Psoas muscle (tissue), 8 donors: ENCODE measurements at places on chromosomes 6 and 20. TPM values are rescaled to one million over a fixed set of nuclear protein-coding genes. Genes with fewer than 3 reads are reported as not detected.
A peak's percentile ranks its signal among the peaks of the same experiment; 100 is the strongest.

- no peak for DNase-seq
- H3K4me1 ChIP-seq, result no peaks in the 10 kb centered on the region
- no peaks in the 10 kb centered on the region for H3K27me3 ChIP-seq
- no peaks in the 10 kb centered on the region for H3K36me3 ChIP-seq
Observed at GRCh38 chr6:95847061-95847460, 168.7 kb upstream of the FUT9 start.

DNA sequence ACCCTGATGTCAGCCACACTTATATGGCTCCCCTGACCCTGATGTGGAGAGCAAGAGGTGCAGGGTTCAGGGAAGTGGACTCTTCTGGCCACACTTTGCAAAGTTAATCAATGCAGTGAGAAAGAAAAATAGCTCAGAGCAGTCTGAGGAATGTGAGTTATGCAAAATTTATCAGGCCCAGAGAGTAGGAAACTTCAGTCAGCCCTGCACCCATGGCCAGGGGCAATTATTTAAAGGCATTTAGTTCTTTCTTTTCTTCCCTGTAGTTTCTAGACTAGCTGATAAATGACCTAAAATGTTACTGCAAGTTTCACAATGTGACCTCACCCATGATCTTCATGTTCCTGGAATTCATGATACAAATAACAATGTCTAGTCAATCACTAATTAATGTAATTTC, 143.7 kb upstream of the GGTLC1 start:
- no peak overlapping the region for H3K4me3 ChIP-seq
- no peak for DNase-seq
- H3K27me3 ChIP-seq, result no peaks in the 10 kb centered on the region
- no peak overlapping the region for H3K27ac ChIP-seq
- H3K36me3 ChIP-seq, result no peaks in the 10 kb centered on the region
- H3K4me1 ChIP-seq, result no peaks in the 10 kb centered on the region

DNA sequence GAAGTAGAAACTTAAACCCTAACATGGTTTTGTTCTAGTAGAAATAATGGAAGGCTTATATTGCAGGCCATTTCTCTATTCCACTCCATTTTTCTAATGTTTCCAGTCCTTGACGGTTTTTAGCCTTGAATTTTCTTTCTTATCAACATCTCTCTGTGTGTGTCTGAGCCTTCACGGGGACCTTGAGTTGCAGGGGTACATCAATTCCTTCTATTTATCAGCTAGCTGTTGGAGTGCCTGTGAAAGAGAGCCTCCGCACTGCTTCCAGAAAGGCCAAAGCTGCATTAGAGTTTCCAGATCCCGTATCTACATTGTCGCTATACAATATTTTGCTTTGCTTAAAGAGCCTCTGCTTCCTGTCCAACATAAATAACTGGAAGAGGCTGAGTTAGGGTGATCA, 5.4 kb upstream of the HSF2 start:
- no peaks in the 10 kb centered on the region for H3K36me3 ChIP-seq
- no peak overlapping the region for H3K4me3 ChIP-seq
- no peak for DNase-seq
- H3K4me1 ChIP-seq, result peaks cover 6% of the 10 kb centered on the region

DNA sequence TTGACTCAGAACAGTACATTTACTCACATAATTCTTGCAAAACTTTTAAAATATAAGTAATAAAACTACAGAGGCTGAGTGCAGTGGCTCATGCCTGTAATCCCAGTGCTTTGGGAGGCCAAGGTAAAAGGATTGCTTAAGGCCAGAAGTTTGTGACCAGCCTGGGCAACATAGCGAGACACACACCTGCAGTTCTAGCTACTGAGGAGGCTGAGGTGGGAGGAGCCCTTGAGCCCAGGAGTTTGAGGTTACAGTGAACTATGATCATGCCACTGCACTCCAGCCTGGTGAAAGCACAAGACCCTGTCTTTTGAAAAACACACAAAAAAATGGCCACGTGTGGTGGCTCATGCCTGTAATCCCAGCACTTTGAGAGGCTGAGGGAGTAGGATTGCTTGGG, 21.8 kb upstream of the MYO6 start:
- no peaks in the 10 kb centered on the region for H3K36me3 ChIP-seq
- no peak overlapping the region for H3K4me3 ChIP-seq
- H3K27ac ChIP-seq, result no peak overlapping the region
- H3K4me1 ChIP-seq, result no peaks in the 10 kb centered on the region
- H3K27me3 ChIP-seq, result no peaks in the 10 kb centered on the region

- no peaks in the 10 kb centered on the region for H3K27me3 ChIP-seq
- no peak overlapping the region for H3K4me3 ChIP-seq
- H3K27ac ChIP-seq, result no peak overlapping the region
- no peak for DNase-seq
- no peaks in the 10 kb centered on the region for H3K36me3 ChIP-seq
Observed at GRCh38 chr6:20389066-20389465, 12.6 kb upstream of the E2F3 start.

GRCh38 chr20:38685853-38686473, 38.3 kb upstream of the SLC32A1 start:
- no peaks in the 10 kb centered on the region for H3K36me3 ChIP-seq
- no peak for DNase-seq
- H3K27me3 ChIP-seq, result peaks cover 16% of the 10 kb centered on the region
- no peak overlapping the region for H3K4me3 ChIP-seq

GRCh38 chr20:19769507-19769906, 11.4 kb downstream of the RIN2 start:
- H3K36me3 ChIP-seq, result no peaks in the 10 kb centered on the region
- no peak overlapping the region for H3K4me3 ChIP-seq
- DNase-seq, result no peak
- peaks cover 35% of the 10 kb centered on the region for H3K4me1 ChIP-seq

GRCh38 chr6:12962987-12963386, 246.4 kb downstream of the PHACTR1 start:
- DNase-seq, result no peak
- H3K27me3 ChIP-seq, result peaks cover 8% of the 10 kb centered on the region
- no peaks in the 10 kb centered on the region for H3K4me1 ChIP-seq
- no peak overlapping the region for H3K27ac ChIP-seq
- H3K36me3 ChIP-seq, result no peaks in the 10 kb centered on the region
- H3K4me3 ChIP-seq, result no peak overlapping the region

DNA sequence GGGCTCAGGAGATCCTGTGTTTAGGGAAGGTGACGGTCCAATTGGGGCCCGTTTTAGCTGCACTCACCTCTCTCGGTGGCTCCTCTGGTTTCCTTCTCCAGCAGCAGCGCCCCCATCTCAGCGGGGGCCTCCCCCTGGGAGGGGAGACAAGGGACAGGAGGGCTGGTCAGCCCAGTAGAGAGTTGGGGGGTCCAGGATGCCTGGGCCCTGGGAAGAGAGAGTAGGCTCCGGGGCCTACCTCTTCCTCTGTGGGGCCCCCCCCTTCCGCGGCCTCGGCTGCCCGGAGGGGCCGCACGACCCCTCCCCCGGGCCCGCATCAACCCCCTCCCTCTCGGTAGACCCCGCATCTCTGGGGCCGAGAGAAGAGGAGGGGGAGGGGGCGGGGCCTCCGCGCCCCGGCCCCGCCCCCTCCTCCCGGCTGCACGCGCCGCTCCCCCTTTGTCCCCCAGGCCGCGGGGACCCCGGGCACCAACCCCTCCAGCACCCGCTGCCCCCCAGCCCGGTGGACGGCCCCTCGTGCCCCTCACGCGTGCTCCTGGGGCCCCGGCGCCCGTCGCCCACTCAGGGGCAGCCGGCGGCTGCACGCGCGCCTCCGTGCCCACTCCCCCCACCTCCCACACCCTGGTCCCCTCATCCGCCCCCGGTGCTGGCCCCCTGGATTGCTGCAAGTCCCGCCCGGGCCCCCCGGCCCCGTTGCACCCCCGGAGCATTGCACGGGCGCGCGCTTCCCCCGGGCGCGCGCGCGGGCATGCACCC, 464 bp downstream of the EHMT2 start:
- H3K4me1 ChIP-seq, result peaks cover 15% of the 10 kb centered on the region
- H3K4me3 ChIP-seq, result peak overlapping the region; percentile 77
- DNase-seq, result no peak
- no peaks in the 10 kb centered on the region for H3K27me3 ChIP-seq
- peak overlapping the region; percentile 85 for H3K27ac ChIP-seq

DNA sequence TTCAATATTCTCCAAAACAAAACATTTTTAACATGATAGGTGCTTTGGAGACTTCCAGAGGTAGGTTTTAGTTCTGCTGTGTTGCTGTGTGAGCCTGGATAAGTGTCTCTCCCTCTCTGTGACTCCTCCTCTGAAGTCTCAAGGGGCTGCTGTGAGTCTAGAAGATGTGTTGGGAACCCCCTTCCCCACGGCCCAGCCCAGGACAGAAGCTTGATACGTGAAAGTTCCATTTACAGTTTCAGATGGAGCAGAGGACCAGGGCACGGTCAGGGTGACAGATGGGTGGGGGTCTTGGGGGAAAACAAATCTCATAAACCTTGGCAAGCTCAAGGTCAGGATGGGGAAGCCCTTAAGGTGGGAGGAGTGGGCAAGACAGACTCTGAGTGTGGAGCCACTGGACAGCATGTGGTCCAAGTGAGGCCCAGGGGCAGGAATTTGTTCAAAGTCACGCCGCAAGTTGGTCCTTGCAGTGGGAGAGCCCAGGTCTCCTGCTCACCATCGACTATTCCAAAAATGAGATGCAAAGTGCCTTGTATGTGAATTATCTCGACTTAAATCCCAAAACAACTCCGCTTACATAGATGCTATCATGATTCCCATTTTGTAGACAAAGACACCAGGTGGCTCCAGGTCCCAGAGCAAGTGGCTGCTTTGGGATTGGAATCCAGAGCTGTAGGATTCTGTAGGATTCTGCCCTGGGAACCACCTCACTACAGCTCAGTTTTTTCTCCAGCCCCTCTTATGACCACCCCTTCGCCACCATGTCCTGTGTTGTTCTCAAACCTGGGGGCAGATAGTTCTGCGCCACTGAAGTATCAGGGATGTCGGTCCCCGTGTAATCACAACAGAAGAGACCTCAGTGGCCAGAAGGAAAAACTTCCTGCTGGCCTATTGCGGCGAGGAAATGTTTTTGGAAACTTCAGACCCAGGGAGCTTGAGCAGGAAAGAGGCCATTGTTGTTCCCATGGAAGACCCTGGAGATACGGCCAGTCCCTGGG, 1.9 kb downstream of the TGM2 start:
- peak overlapping the region; percentile 77 for H3K4me3 ChIP-seq
- H3K27ac ChIP-seq, result peak overlapping the region; percentile 1
- peaks cover 5% of the 10 kb centered on the region for H3K4me1 ChIP-seq
- no peak for DNase-seq
- no peaks in the 10 kb centered on the region for H3K27me3 ChIP-seq

DNA sequence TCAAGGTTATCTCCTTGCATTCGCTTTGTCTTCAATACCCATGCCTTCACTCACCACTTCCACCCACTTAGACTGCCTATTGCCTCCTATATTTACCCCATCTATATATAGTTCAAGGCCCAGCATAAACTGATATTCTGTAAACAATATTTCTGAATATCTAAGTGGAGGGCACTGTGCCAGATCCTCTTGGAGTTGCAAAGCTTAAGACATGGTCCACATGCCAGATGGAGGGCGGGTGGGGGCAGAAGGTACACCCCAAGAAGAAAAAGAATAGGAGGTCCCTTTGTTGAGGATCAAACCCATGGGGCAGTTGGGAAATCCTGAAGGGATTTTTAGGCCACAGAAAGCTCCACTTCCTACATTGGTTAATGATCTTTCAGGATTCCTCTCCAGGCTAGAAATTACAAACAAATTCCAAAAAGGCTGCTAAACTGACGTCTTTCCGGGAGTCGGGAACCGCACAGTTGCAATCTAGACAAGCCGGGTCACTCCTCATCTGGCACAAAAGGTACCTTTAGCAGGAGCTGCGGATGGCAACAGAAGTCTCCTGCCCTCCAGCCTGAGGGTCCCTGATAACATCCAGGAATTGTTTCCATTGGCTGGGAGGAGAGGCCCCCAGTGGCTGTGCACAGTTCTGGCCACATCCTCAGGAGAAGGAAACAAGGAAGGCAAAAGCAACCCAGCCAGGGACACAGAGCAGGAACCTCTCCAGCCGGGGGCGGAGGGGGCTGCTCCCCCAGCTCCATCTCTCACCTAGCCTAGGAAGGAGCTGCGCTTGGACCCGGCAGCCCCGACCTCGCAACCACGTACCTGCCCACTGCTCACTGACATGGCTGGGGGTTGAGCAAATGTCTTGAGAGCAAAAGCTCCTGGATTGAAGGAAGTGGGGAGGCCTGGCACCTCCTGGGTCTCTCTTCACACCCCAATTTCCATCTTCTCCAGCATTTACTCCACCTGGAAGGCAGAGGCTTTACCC, 5.9 kb upstream of the LPIN3 start:
- DNase-seq, result no peak
- no peak overlapping the region for H3K4me3 ChIP-seq
- no peaks in the 10 kb centered on the region for H3K27me3 ChIP-seq
- no peaks in the 10 kb centered on the region for H3K36me3 ChIP-seq
- H3K4me1 ChIP-seq, result peaks cover 14% of the 10 kb centered on the region

DNA sequence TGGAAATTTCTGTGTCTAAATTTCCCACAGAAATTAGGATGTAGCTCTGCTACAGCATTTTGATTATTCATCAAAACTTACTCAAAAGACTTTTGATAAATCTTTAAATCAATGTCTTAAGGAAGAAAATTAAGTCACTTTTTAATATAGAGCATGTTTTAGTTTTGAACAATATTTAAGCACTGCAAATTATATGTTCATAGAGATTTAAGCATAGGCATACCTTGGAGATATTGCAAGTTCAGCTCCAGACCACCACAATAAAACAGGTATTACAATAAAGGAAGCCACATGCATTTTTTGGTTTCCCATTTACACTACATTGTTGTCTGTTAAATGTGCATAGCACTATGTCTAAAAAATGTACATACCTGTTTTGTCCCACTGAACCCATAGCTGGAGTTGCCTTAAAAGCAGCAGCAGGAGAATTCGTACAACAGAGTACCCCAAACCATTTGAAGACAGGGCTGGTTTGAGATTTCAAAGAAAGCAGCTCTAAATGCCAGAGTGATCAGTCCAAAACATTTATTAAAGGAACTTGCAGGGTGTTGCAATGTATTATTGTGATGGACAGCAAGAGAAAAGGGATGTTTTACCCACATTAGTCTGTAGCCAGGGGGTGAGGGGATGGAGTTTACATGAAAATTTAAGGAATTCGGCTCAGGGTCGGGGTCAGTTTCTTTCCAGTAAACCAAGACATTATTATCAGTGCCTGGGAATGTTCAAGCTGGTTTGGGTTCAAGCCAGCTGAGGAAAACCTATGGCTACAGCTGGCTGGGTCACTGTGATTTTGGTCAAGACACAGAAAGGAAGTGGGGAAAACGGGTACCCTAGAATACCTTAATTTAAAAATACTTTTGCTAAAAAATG, 6.3 kb upstream of the LOC128125822 start:
- no peaks in the 10 kb centered on the region for H3K36me3 ChIP-seq
- peaks cover 23% of the 10 kb centered on the region for H3K4me1 ChIP-seq
- no peak overlapping the region for H3K4me3 ChIP-seq
- peak overlapping the region; percentile 67 for H3K27ac ChIP-seq
- no peak for DNase-seq
- H3K27me3 ChIP-seq, result no peaks in the 10 kb centered on the region

- no peaks in the 10 kb centered on the region for H3K27me3 ChIP-seq
- no peaks in the 10 kb centered on the region for H3K36me3 ChIP-seq
- H3K4me3 ChIP-seq, result no peak overlapping the region
- H3K27ac ChIP-seq, result no peak overlapping the region
- H3K4me1 ChIP-seq, result peaks cover 14% of the 10 kb centered on the region
Observed at GRCh38 chr6:80209430-80209829, 103.0 kb downstream of the BCKDHB start.

- no peak overlapping the region for H3K27ac ChIP-seq
- DNase-seq, result no peak
Observed at GRCh38 chr6:101926149-101926925, 532.8 kb downstream of the GRIK2 start.

Gene PGBD1
- polyA plus RNA-seq, result 0.79 TPM

Gene CASS4
- polyA plus RNA-seq, result 0.14 TPM

Gene SLA2
- polyA plus RNA-seq, result 0.06 TPM

Gene FOXF2
- 0.07 TPM for polyA plus RNA-seq

Gene TBC1D20
- polyA plus RNA-seq, result 29.2 TPM

Gene RIPPLY2
- not detected for polyA plus RNA-seq

Gene JAG1
- 5.6 TPM for polyA plus RNA-seq
